ENCODE measurements at places on chromosomes 11 and 22.
A peak's percentile ranks its signal among the peaks of the same experiment; 100 is the strongest.

- DNase-seq: no peak
These were observed 200.2 kb downstream of the BRD1 start for GRCh38 chr22:49627217-49628181.

DNA sequence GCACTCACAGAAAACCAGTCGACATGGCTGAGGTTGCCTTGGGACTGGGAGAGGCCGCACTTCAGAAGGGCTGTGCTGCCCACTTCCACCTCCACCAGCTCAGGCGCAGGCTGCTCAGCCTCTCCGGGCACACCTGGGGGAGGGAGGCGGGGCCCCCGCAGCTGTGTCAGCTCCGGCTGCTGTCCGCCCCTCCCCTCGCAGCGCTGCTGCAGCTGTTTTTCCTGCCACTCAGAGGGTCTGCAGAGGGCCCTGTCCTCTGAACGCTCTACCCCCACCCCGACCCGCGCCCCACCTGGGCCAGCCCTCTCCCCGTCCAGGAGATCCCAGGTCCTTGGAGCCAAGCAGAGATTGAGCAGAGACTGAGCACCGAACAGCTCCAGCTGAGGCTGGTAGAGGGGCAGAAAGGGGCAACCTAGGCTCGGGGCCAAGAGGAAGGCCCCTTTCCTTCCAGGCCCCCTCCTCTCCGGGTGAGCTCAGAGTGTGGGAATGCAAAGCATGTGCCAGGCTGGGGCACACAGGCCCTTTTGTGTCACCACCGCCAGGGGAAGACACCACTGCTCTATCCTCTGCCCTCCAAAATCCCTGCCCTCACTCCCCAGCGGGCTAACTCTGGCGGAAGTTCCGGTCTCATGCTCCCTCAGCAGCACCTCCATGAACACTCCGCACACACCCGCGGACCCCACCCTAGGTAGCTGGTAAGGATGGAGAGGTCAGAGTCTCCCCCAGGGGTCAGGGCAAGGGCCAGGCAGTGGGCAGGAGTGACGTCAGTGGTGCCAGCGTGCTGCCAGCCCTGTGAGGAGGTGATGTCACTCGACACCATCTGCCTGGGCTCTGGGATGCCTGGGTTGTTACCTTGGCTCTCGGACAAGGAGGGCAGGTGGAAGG lies 1.6 kb downstream of the MCAM start:
- DNase-seq: no peak

- DNase-seq: peak; percentile 21
These were observed 21.6 kb upstream of the PEX26 start for GRCh38 chr22:18056161-18056666.

DNA sequence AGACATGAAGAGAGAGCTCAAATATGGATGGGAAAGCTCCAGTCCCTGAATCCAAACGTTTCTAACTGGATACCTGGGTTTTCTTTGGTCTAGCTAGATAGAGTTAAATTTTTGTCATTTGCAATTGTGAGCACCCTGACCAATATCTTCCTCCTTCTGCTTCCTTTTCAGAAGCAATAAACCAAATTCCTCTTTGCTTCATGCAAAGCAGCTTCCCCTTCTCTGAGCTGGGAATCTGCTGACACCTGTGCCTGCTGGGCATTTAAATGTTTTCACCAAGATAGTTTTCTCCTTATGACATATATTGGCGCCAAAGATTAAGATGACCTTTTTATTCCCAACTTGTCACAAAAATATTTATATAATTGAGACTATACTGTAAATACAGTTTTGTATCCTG lies 27.9 kb upstream of the PAK1 start:
- DNase-seq: no peak

DNA sequence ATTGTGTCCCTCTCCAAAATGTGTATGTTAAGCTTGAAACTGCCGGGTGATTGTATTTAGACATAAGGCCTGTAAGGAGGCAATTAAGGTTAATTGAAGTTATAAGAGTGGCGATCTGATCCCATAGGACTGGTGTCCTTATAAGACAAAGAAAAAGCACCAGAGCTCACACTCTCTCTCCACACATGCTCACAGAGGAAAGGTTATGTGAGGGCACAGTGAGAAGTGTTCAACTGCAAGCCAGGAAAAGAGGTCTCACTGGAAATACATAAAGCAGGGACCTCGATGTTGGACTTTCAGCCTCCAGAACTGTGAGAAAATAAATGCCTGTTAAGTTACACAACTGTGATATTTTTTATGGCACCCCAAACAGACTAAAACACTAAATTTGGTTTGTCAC lies 1233.8 kb upstream of the CNTN5 start:
- no peak for DNase-seq

DNA sequence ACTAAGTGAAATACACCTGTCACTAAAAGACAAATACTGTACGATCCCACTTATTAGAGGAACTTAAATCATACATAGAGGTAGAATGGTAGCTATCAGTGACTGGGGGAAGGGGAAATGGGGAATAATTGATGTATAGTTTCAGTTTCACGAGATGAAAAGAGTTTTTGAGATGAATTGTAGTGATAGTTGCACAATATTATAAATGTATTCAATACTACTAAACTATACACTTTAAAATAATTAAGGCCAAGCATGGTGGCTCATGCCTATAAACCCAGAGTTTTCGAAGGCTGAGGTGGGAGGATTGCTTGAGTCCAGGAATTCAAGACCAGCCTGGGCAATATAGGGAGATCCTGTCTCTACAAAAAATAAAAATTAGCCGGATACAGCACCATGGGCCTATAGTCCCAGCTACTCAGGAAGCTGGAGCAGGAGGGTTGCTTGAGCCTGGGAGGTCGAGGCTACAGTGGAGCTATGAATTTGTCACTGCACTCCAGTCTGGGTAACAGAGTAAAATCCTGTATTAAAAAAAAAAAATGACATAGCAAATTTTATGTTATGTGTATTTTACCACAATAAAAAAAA lies 40.4 kb downstream of the SERPIND1 start:
- no peak for DNase-seq

DNA sequence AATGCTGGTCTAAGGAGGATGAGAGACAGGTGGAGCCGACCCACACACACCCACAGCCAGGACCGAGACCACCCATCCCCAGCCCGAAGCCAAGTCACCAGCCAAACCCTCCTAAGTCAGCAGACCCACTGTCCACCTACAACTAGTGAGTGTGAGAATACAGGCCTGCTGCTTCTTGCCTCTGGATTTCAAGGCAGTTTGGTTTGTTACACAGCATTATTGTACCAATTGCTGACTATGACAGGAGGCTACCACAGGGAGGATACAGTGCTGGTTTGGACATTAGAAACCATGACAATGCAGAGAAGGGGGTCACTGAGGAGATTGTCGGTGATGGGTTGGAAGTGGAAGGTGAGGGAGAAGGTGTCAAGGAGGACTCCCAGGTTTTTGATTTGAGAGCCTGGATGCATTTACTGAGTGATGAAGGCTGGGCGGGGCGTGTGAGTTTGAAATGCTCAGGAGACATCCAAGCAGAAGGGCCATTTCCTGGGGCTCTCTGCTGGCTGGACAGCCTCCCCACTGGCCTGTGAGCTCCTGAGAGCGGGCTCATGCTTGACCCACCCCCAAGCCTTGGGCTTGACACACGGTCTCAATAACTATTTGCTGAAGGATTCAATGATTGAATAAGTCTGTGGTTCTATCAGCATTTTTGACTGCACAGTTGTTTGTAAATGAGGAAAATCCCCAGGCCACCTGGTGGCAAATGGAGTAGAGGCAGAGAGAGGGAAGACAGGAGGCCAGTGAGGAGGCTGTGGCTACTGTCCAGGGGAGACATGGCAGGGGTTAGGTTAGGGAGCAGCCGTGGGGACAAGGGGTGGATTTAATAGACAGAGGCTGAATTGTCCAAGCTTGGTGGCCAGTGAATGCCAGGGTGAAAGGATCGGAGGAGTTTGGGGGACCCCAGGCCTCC lies 9.4 kb upstream of the SSTR3 start:
- no peak for DNase-seq

GRCh38 chr22:33476716-33477115 lies 418.5 kb upstream of the SYN3 start:
- DNase-seq: no peak

GRCh38 chr22:44600207-44600785 lies 101.7 kb upstream of the PRR5 start:
- DNase-seq: no peak

GRCh38 chr22:48892578-48893287 lies 934.9 kb downstream of the BRD1 start:
- DNase-seq: no peak

DNA sequence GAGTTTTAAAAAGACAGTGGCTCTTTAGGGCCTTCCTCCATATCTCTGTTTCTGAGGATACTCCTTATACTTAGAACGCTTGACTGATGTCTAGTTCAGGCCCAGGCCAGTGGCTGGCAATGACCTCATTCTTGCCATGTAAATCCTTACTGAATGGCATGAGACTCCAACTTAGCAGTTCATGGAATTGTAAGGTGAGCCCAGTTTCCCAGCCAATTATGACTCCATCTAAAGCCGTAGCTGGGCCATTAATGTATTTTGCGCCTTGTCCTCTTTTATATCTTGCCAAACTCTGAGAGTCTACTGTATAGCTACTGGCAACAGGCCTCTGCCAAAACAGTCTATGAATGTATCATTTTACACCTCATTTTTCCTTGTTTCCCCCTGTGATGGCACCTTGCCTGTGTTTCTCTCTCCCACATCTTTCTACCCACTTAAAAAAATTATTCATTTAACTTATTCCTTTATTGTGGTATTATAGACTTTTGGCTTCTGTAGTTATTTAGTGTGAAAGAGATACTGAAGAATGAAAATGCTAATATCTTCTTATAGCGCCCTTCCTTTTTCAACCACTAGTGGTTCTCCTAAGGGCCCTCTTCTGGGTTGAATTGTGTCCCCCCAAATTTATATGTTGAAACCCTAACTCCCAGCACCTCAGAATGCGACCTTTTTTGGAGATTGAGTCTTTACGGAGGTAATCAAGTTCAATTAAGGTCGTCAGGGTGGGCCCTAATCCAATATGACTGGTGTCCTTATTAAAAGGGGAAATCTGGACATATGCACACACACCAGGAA lies 67.4 kb downstream of the ZNRF3 start:
- peak; percentile 34 for DNase-seq

DNA sequence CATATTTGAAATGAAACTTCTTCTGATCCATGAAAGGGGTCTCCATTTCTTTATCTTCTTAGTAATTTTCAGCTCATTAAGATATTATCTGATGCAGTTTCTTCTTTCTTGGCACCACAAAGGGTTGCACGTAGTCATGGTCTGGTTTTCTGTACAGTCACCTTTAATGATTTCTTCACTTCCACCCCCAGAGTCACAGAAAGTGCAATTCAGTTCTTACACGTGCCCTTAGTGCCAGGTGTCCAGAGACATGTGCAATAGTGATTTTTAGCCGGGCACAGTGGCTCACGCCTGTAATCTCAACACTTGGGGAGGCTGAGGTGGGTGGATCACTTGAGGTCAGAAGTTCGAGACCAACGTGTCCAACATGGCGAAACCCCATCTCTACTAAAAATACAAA lies 202.8 kb upstream of the MTNR1B start:
- no peak for DNase-seq

DNA sequence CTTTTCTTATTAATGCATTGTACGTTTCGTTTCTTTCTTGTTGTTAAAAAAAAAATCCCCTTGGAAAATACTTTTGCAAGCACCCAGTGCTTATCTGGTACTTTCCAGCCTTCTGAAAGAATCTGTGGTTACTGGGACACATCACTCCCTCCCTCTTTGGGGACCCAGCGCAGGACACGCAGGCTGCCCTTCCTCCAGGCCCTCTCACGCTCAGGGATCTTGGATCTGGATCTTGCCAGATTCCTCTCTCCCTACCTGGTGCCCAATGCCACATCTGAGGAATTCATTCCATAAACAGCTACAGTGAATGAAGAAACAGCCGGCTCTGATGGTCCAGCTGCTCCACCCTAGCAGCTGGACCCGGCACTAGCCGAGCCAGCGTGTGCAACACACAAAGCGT lies 55.7 kb downstream of the PHF21B start:
- no peak for DNase-seq

DNA sequence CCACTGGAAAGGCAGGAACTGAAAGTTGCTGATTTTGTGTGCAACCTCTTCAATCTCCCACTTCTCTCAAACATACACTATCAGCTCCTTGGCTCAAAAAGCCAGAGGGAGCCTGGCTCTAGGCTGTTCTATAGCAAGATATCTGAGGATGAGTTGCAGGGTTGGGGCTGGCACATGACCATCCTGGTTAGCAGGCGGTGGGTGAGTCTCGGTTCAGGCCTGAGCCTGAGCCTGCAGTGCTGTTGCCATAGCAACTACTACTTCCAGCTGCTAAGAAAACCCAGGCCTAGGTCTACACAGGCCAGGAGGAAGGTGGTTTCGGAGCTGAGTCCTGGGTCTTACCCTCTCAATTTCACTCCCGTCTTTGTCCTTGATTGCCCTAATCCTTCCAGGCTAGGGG lies 39.0 kb downstream of the CWC15 start:
- no peak for DNase-seq

- no peak for DNase-seq
These were observed 43.3 kb downstream of the USP35 start for GRCh38 chr11:78231962-78232501.

DNA sequence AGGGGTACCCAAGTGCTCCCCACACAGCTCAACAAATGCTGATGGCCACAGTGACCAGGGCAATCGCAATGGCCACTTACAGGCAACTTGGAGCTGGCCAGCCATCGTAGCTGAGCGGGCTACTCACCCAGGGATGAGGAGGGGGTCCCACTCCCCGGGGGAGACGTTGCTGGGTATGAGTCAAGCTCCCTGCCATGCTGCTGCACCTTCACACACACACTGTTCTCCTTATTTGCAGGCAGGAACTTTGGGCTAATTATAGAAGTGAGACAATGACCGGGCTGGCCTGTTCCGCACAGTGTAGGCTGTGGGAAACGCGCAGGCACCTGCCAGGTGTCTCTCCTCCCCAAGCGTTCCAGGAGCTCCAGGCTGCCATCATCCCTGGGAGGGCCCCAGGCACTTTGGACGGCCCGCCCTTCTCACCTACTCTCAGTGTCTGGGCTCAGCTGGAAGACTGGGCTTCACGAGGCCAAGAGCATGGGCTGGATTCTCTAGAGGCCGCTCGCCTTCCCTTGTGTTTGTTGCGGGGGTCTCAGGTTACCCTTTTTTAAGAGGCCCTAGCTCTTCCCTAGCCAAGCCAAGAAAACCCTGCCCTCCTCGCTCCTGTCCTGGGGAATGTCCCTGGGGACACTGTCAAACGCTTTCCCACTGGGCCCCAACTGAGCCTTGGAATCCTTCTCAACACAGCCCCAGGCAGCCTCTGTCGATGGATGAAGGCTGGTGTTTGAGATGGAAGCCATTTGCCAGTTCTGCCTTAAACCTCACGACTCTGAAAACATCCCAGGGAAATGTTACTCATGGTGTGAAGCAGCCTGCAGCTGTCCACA lies 73.0 kb downstream of the RTL6 start:
- no peak for DNase-seq

DNA sequence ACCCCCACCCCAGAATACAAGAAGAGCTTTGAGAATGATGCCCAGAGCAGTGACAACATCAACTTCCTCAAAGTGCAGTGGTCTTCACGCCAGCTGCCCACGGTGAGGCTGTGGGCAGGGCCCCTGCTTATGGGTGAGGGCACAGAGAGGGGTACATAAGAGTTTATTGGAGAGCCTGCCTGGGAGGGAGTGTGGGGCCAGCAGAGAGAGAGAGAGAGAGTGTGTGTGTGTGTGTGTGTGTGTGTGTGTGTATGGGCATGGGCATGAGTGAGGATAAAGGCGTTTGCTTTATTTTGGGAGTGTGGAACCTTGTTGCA lies 9.5 kb downstream of the PHOX2A start:
- DNase-seq: no peak

- no peak for DNase-seq
These were observed 30.5 kb downstream of the LARGE1 start for GRCh38 chr22:33889748-33890147.

Data from hindlimb muscle (tissue), 1 donor.